ENCODE measurements at places on chromosomes 5 and 9.

- no peak for DNase-seq
These were observed 5.1 kb downstream of the GLRX start for GRCh38 chr5:95817430-95817829.

DNA sequence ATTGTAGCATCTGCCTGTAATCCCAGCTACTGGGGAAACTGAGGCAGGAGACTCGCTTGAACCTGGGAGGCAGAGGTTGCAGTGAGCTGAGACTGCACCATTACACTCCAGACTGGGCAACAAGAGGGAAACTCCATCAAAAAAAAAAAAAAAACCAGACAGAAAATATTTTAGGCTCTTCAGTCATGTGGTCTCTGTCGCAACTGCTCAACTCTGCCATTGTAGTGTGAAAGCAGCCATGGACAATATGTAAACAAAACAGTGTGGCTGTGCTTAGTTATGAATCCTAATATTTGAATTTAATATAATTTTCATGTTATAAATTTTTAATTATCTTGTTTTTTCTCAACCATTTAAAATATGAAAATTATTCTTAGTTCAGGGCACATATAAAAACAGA is 38.4 kb downstream of the ZFAND5 start:
- DNase-seq = no peak

- DNase-seq = no peak
These were observed 8.9 kb upstream of the SH3TC2 start for GRCh38 chr5:149071756-149072155.

GRCh38 chr9:127682351-127683136 is 24.2 kb upstream of the CFAP157 start:
- no peak for DNase-seq

DNA sequence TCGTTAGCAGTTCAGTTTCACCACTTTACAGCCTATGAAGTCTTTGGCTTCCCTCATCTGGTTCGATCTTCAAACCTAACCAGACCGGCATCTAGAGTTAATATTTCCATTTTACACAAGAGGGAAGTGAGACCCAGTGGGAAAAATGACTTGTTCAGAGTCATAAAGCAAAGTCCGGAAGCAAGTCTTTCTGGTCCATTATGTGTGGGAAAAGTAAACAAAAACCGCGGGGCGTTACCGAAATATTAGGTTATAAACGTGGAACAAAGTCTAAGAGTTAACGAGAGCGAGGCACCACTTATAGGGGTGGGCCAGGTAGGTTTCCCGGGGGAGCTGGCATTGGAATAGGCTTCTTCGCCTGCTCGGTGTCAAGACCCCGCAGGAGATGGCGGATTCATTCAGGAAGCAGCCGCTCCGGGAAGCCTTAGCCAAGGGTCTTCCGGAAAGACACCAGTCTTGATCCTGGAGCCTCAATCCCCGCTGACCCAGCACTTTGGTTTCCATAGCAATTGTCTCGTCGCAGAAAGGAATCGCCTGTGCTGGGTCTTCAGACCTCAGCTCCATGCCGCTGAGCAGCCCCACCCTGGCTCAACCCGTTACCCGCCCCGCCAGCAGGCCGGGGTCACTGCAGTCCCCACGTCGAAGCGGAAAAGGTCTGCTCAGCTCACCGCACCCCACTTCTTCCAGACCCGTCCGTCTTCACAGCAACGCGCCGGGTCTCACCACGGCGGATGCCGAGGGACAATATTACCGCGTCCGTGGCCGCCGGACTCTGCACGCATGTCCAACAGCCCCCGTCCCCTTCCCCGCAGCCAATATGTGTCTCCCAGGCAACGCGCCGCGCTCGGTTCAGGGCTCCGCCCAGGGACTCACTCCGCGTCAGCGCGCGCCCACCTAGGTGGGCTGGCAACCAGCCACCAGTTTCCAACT is at the start of gene C5orf52:
C5orf52 (plus strand) TSS at position 872 of the 930 bp plus-strand sequence. CDS start 82 bp downstream, outside the sequence.
- peak; percentile 72 for DNase-seq

DNA sequence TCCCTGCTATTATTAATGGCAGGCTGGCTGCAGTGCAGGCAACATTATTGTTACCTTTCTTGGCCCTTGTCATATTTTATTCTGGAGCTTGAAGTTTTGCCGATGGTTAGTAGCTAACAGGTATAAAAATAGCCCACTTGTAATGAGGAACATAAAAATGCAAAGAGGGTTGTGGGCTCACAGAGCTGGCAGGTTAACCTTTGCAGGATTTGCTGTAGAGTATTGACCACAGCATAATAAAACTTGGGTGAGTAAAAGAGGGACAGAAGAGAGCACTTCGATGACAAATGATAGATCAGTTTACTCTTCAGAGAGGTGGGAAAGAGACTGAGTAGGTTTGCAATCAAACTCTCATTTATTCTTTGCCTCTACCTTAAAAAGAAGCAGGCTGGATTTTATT is 49.7 kb upstream of the SGCD start:
- no peak for DNase-seq

GRCh38 chr5:22044229-22044628 is 808.9 kb downstream of the CDH12 start:
- no peak for DNase-seq

DNA sequence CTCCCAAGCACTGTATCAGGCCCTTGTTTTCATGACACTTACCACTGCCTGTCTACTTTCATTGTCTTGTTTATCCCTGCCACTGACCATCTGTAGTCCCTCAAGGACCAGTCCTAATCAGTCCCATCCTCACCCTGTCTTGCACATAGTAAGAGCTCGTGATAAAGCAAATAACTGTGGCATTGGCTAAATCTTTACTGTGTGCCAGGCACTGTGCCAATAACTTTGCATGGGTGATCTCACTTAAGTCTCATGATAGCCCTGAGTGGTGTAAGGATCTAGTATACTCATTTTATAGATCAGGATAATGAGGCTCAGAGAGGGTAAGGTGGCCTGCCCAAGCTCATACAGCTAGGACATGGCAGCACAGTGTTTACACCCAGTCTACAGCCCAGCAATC is 5.6 kb downstream of the CDX1 start:
- DNase-seq = no peak

- no peak for DNase-seq
These were observed 56.8 kb upstream of the SYNPO start for GRCh38 chr5:150583541-150584225.

DNA sequence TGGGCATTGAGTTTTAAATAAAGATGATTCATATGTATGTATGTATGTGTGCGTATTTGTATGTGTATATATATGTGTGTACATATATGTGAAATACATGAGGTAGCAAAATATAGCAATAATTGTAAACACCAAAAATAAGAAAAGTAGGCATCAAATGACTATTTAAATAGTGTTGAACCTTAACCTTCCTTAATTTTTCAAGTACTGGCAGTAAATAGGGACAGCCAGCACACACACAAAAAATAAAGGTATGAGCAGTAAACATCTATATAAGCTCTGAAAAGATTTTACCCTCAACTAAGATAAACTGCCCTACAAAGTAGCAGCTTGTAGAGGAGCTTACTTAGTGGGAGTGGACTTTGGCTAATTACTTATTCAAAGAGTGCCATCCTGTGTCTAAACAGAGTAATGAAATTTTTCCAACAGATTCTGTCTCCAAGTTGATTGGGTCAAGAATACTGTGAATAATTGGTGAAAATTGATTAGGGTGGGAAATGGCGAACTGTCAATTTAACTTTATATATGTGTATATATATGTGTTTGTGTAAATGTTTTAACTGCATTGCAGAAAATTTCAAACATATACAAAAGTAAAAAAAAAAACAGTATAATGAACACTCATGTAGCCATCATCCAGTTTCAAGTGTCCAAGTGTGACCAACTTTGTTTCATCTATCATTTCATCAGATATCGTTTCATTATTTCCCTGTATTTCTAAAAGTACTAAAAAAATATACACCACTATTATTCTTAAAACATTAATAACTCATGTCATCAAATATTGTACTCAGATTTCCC is 2.0 kb upstream of the ADAMTS6 start:
- DNase-seq = peak; percentile 17

DNA sequence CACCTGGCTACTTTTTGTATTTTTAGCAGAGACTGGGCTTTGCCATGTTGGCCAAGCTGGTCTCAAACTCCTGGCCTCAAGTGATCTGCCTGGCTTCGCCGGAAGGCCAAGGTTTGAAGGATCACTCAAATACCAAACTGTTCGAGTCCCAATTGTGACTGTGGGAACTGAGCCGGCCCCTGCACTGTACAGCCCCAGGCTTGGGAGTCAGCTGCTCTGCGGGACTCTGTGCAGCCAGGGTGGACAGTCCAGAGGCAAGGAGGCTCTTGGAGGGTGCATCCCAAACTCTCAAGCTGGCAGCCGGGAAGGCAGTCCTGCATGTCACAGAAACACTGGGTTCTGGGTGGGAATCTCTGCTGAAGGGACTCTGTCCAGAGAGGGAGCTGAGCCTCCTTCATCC is 109.0 kb downstream of the ENTREP1 start:
- DNase-seq = no peak

All from right kidney (tissue), 9 donors.